ENCODE measurements at places on chromosomes 2 and 18.

- no peak for DNase-seq
Observed at GRCh38 chr18:57863706-57864105, 60.6 kb upstream of the ATP8B1 start.

- DNase-seq: no peak
Observed at GRCh38 chr2:144213797-144214196, 306.1 kb downstream of the ZEB2 start.

GRCh38 chr2:106057206-106057605, 136.9 kb downstream of the UXS1 start:
- no peak for DNase-seq

DNA sequence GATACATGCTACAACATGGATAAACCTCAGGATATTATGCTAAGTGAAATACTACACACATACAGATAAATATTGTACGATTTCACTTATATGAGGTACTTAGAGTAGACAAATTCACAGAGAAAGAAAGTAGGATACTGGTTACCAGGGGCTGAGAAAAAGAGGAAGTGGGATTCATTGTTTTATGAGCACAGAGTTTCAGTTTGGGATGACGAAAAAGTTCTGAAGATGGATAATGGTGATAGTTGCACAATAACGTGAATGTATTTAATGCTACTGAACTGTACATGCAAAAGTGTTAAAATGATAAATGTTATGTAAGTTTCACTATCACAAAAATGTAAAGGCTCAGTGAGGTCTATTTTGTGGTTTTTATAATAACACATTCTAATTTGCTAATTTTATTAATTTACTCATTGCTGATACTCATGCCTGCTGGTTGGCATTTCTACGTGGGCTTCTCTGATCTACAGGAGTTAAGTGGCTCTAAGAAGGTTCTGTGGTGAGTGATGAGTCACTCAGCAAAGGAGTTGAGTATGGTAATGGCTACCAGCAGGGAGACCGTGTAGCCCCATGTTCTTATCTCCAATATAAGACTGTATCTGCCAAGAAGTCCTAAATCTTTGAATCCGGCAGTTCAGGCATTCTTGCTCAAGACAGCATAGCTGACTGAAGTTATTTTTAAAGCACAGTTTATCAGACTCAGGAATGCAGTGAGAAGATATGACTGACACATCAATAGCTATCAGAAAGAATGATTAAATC, 41.1 kb downstream of the UPP2 start:
- no peak for DNase-seq

DNA sequence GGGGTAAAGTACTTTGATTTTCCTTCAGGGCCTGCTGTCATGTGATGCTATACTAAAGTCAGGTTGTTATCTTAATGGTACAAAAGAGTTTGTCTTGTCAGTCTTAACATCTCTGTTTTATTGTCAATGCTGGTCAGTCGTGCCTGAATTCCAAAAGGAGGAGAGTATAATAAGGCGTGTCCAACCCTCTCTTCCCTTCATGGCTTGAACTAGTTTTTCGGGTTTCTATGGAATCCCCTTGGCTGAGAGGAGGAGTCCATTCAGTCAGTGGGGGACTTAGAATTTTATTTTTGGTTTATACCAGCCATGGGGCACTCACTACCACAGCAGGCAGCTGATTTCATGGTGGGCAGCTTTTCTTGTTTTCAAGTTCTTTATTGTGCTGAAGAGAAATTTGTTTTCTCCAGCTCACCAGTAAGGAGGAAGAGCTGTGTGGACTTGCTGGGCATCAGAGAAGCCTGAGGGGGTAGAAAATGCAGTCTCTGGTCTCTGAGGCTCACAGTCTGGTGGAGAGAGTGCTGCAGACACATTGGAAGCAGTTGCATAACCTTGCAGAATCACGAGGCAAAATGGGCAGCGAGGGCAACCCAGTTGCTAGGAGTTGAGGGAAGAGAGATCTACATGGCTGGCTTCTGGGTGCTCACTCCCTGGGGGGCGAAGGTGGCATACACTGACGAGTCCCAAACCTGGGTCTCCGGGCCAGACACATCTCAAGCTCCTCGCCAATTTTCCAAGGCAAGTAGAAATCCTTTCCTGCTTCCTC, 193.1 kb downstream of the ZBTB7C start:
- DNase-seq: no peak

DNA sequence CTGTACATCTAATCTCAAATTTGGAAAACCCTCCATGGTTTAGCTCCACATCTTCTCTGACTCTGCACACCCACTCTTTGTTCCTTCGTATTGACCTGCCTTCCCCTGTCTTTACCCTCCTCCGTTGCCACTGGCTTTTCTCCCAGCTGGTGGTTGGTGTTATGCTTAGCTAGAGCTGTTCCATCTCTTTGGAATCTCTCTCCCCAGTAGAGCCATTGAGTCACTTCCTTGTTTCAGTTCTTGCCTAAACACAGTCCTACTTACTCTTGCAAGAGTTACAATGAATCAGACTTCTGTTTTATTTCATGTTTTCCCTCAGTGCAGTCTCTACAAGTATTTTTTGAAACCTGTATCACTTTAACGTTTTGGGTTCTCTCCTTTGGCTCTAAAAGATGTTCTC, 263.9 kb downstream of the LTBP1 start:
- DNase-seq: no peak

DNA sequence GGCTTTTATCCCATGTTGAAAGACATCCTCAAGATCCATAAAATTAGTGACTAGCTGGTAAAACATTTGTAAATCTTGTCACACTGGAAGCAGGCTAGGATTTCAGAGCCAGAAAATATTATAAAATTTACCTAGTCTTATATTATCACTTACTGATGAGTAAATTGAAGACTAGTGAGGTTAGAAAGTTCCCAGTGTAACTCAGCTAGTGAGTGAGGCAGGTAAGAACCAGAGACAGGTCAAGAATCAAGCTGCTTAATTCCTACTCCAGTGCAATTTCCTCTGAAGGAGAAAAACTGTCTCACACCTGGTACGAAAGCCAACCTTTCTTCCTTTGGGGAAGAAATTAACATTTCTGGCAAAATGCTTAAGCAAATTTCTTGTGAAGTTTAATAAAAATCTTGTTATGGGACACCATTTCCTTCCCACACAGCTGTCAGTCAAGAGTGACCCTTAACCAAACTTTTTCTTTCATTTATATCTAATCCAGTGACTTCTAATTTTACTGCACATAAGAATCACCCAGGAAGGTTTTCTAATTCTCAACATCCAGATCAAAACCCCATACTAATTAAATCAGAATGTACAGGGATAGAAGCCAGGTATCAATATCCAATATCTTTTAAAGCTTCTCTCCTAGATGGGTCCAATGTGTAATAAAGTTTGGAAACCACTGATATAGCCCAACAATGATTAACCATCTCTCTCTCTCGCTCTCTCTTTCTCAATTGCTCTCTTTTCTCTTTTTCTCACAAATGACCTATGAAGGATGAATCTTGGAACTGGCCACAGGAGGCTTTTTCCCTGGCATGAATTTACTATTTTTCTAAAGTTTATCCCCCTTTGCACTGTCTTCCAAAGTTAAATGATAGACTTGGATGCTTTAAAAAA, 264.3 kb upstream of the SLC39A10 start:
- no peak for DNase-seq

GRCh38 chr2:240797914-240798313, 22.1 kb downstream of the KIF1A start:
- no peak for DNase-seq

DNA sequence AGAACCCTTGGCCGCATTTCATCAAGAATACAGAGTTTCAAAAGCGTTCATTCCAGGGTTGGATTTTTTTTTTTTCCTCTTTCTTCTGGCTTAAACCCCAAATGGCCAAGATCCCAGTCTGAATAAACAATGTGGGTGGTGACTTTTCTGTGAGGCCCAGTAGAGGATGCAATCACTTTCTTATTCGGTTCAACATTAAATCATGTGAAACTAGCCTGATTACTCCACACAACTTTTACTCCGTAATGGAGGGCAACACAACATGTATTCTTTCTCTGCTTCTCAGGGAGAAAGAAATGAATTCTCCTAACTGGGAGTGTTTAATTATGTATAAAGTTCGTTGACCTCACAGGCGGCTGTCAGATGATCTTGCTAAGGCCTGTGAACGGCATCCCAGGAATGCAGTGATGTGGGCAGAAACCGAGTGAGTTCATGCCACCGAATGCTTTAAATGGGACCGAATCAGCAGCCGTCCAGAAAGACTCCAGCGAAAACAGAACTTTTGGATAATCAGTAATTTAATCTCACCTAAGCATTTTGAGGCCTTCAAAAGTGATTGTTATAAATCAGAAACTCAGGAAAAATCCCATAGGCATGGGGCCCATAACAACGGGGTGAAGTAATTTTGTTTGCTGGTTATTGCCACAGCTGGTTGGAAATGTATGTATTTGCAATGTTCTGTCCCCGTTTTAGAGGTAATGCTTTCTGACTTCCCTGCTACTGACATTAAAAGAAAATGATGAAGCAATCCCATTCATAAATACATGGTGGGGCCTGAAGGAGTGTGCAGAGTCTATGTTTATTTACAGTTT, 81.5 kb downstream of the BCL2 start:
- no peak for DNase-seq

All from D721Med (cell line).